Stimulated activated CD4-positive, alpha-beta T cell treated with anti-CD3 and anti-CD28 coated beads, Interleukin-15, amount 100 ng/mL, for 48 hours (primary cell): ENCODE measurements at places on chromosomes 5 and 9.

- no peak for DNase-seq
These were observed 4.2 kb downstream of the DHX29 start for GRCh38 chr5:55303238-55303690.

GRCh38 chr5:39716532-39717028 lies 291.8 kb upstream of the DAB2 start:
- no peak for DNase-seq

DNA sequence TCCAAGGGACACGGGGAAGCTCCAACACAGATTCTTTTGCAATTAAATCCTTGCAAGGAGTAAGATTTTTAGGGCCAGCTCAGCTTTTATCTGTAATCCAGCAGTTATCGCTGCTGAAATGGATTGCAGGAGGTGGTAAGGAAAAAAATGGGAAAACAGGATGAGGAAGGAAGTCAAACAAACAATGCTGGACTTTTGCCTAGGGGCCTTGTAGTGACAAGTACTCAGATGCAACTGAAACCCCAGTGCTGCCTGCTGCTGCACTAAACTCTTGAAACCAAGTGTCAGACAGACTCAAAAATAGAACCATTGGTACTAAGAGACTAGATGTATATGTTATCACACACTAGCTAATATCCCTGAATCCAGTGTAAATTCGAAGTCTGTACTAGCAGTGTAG lies 309.2 kb downstream of the CTNND2 start:
- no peak for DNase-seq

DNA sequence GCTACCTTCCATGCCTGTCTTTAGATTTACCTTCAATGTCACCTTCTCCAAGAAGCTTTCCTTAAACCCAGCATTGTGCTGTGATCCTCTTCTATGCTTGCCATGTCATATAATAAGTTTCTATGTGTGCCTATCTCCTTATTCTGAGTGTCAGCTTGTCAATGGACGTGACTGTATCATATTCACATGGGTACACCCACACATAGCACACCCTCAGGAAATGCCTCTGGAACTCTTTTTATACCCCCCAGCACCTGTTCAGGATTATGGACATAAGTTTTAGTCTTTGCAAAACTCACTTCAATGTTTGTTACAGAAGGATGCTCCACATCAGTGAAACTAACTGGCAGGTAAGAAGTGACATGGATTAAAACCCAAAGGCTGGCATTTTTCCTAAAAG lies 7.4 kb downstream of the GAS1 start:
- DNase-seq, result no peak

DNA sequence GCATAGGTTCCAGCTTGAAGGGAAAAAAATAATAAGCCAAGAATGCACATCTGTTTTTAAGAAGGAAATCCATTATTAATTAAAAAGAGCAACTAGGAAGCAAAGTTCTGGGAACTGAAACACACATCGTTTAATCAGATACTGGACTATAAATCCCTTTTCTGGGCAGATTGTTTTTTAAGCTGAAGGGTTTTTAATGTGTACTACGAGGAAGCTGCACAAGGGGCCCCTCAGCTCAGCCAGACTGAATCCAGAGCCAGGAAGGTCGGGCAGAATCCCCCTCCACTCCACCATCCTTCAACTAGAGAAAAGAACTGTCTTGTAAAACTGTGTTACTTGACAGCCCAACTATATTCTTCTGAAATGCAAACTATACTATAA lies 49.2 kb downstream of the ROR2 start:
- DNase-seq, result no peak

- DNase-seq, result no peak
These were observed 59.2 kb downstream of the MEGF9 start for GRCh38 chr9:120655005-120655622.

DNA sequence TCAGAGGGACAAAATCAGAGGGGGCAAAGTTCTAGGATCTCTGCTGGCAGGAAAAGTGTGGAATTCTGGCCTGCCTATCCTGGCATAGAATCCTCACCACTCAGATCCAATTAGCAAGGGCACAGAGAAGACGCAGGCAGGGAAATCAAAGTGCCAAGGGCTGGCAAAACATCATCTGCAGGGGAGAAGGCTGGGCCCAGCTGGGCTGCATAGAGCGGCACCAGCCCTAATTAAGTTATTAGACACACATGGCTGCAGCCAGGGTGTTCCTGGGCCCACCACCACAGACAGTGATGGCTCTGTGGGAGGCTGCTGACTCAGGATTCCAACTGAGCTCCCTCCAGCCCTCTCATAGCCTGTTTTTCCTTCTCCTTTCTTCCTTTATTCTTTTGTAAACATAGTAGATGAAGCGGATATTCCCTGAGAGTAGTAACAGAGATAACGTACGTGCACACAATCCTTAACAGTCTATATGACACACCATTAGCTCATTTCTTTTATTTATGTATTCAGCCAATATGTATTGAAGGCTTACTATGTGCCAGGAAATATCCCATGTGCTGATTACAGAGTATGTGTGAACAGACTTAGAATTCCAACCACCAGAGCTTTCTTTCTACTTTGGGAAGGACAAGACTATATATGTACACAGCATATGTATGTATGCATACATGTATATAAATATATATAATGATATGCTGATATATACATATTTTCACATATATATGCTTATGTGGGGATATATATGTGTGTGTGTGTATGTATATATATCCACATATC lies 236.1 kb downstream of the ASTN2 start:
- DNase-seq, result no peak

DNA sequence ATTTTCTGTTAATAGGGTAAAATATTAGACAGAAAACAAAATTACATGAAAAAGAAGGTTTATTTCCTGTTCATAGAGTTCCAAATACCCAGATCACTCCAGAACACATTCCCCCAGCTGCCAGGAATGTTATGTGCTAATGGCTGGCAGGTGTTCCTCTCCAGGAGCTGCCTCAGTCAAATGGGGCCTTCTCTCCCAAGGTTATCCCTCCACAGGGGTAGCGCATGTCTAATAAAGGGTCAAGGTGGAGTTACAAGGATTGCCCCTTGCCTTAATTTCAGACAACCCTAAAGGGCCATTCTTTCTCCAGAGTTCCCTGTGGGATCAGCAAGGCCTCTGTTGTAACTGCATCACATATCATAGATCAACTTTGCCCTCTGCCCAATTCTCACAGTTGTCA lies 148.6 kb upstream of the PLPPR1 start:
- DNase-seq, result no peak
